ENCODE measurements at places on chromosomes 2 and 18.

GRCh38 chr2:169012812-169013627 is 18.1 kb downstream of the ABCB11 start:
- DNase-seq: no peak

- DNase-seq: no peak
These were observed 261.2 kb downstream of the ALK start for GRCh38 chr2:29660201-29660600.

DNA sequence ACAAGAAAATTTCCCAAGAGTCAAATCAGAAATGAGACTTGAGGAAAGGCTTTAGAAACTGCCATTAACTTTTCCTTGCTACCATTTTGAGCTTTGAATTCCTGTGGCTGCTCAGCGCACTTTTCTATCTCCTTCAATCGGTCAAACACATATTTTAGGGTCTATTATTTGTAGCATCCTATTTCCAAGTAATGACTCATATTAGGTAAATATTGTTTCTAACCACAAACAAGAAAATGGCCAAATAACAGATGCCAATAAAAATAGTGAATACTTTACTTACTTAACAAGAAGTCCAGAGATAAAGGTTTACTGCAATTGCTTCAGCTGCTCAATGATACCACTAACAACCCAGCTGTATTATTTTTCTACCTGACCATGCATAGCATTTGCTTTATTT is 29.7 kb upstream of the CCDC178 start:
- DNase-seq: no peak

GRCh38 chr2:149399934-149400615 is 69.7 kb downstream of the LYPD6 start:
- DNase-seq: no peak

DNA sequence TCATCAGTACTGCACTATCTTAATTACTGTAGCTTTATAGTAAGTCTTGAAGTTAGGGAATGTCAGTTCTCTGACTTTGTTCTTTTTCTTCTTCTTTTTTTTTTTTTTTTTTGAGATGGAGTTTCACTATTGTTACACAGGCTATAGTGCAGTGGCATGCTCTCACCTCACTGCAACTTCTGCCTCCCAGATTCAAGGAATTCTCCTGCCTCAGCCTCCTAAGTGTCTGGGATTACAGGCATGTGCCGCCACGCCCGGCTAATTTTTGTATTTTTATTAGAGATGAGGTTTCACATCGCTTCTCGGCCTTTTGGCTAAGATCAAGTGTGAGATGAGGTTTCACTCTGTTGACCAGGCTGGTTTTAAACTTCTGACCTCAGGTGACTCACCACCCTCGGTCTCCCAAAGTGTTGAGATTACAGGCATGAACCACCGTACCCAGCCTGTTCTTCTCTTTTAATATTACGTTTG is 41.9 kb upstream of the TANC1 start:
- DNase-seq: no peak

DNA sequence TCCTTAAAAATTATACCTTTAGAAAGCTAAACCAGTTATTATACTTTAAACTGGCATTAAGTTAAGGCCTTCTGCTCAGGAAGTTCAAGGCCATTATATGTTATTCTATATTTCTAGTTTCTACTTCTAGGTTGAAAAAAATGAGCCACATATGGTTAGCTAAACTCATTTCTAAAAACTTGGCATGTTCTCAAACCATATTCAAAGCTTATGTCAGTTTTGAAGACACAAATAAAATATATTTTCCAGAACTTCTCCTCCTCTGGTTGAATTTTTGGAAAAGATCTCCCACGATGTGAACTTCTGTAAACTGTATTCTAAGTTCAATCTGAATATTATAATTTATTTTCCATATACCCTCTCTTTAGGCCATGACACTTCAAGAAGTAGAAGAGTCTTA is 103.5 kb downstream of the NYAP2 start:
- no peak for DNase-seq

GRCh38 chr2:74792282-74792681 is 41.6 kb upstream of the HK2 start:
- DNase-seq: no peak

GRCh38 chr2:204365811-204366210 is 179.5 kb upstream of the PARD3B start:
- no peak for DNase-seq

GRCh38 chr2:173373290-173373689 is 18.6 kb downstream of the CDCA7 start:
- DNase-seq: no peak

GRCh38 chr2:37394263-37394662 is 49.8 kb downstream of the QPCT start:
- DNase-seq: no peak

- DNase-seq: no peak
These were observed 149.2 kb downstream of the SATB2 start for GRCh38 chr2:199308567-199308966.

DNA sequence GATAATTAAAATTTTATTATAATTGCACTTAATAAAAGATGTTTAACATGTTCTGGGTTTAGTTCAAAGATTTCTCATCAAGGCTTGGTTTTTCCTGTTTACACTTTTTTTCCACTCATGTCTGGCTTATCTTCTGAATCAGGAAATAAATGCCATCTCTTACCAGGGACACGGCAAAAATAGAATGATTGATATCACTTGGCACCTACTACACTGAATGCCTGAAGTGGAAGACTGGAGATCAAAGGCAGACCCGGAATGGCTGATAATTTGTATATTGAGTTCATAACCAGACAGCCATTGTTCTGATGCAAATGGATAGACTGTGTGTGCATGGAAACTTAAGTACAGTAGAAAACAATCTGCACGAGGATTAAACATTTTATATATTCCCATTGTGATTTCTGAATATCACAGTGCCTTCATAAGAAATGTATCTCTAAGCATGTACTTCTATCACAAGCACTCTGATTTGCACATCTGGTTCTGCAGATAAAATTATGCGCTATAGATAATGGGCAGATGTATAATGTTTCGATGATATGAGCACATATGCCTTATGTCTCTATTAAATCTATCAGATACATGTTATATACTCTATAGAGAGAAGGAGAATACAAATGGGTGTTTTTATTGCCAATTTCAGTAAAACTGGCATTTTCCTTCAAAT is 304.8 kb downstream of the RND3 start:
- DNase-seq: no peak

- no peak for DNase-seq
These were observed 156.4 kb upstream of the MMADHC start for GRCh38 chr2:149743842-149744448.

DNA sequence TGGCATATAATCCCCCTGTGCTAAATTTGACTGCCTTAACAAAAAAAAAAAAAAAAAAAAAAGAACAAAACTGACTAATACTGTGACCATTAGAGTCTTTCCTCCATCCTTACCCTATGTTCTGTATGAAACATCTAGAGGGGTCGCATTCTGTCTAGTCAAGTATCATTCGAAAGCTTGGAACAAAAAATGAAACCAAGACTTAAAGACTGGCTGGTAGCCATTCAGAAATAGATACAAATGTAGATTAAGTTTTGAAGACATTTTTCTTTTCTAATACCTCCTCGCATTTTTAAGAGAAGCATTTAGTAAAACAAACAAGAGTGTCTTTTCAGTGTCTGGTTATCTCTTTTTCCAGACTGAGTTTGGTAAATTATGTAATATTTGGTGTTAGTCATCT is 66.7 kb downstream of the SPATS2L start:
- DNase-seq: no peak
